ENCODE measurements at places on chromosomes 6 and 20.

- no peak for DNase-seq
These were observed 7.3 kb downstream of the SNPH start for GRCh38 chr20:1273366-1273765.

DNA sequence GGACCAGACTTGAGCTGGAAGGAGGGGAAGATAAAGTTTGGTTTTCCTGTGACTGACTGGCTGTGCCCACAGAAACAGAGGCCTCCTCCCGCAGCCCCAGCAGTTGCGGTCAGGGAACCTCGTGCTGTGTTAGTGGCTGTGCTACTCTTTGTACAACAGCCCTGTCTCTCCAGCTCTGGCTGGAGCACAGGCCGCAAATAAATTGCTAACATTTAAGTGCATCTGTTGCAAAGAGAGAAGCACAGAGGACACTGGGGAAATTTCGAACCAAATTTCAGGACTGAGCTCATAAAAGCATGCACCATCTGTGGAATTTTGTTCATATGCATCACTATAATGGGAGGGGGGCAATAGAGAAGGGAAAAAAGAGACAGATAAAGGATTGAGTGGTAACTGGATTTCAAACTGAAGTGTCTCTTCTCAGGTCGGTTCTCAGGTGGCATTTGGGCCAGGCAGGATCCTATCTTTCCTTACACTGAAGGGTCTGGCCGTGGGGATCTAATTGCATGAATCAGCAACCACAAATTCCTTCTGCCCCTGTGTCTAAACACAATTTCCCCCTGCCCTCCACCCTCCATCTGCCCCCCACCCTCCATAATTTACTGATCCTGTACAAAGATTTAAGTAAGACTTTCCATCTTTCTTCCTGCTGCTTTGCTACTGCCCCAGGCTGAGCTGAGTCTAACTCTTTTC lies 88.9 kb upstream of the ATXN1 start:
- no peak for DNase-seq

- no peak for DNase-seq
These were observed 87.5 kb upstream of the SYNDIG1 start for GRCh38 chr20:24381886-24382285.

DNA sequence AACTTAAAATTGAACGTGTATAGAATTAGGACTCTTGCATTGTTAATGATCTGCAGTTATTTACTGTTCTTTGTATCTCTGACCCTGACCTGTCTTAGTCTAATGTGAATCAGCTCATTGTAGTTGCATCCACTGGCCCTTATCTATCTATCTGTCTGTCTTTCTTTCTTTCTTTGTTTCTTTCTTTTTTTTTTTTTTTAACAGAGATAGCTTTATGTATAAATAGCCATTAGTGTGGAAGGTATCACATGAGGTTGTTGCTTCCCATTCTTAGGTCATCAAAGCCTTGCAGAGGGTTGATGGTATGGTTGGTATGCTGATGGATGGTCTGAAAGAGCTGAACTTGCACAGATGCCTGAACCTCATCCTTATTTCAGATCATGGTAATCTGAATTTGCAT lies 59.9 kb downstream of the ENPP1 start:
- no peak for DNase-seq

GRCh38 chr6:93307505-93308409 lies 111.6 kb downstream of the EPHA7 start:
- DNase-seq, result no peak

DNA sequence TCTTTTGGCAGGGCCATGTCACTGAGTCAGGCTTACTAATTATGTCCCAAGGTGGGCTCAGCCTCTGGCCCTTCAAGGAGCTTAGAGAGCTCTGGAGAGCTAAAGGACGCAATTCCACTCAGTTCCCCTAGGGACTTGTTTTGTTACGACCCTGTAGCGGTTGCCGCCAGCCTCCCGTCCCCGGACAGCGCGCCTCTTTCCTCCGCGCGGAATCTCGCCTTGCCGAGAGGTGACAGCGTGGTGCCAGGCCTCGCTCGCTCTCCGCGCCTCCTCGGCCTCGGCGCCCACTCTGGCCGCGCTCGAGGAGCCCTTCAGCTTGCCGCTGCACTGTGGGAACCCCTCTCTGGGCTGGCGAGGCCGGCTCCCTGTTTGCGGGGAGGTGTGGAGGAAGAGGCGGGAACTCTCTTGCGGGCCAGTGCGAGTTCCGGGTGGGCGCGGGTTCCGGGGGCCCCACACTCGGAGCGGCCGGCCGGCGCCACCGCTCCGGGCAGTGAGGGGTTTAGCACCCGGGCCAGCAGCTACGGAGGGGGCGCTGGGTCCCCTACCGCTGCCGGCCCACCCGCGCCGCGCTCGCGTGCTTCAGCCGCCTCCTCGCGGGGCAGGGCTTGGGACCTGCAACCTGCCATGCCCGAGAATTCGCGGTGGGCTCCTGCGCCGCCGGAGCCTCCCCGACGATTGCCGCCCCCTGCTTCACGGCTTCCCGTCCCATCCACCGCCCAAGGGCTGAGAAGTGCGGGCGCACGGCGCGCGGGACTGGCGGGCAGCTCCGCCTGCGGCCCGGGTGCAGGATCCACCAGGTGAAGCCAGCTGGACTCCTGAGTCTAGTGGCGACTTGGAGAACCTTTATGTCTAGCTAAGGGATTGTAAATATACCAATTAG lies 9.9 kb upstream of the ZNF311 start:
- no peak for DNase-seq

DNA sequence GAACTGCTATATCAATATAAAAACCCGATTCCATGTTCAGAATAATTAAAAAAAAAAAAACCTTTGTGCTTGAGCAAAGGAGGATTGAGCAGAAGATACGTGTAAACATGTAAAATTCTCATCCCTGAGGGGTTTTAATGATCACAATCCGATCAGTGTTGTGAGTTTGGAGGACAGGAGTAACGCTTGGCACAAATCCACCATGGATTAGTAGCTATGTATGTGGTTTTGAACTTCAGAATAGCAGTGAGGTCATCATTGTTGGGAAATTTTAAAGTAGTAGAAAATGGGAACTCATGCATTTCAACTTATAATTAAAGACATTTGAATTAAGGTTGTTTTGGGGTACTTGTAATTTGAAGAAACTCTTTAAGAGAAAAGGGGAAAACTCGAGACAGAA lies 203.2 kb downstream of the RPS12 start:
- no peak for DNase-seq

DNA sequence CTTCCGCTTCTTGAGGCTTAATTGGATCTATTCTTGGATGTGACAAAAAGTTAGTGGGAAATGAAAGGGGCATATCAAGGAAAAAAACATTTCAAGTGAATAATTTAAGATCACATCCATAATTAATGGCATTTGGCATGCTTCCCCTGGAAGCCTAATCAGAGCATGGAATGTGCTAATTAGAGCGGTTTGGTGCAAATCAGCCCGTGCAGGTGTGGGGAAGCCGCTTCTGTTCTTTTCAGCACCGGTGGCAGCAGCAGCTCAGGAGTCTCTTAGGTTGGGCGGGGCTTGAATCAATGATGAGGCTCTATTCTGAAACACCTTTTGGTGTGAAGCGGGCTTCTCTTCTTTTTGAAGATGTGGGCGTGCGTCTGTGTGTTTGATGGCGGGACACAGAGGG lies 301.2 kb downstream of the LRFN2 start:
- DNase-seq, result no peak

GRCh38 chr20:63378626-63379025 lies 17.5 kb upstream of the CHRNA4 start:
- no peak for DNase-seq

DNA sequence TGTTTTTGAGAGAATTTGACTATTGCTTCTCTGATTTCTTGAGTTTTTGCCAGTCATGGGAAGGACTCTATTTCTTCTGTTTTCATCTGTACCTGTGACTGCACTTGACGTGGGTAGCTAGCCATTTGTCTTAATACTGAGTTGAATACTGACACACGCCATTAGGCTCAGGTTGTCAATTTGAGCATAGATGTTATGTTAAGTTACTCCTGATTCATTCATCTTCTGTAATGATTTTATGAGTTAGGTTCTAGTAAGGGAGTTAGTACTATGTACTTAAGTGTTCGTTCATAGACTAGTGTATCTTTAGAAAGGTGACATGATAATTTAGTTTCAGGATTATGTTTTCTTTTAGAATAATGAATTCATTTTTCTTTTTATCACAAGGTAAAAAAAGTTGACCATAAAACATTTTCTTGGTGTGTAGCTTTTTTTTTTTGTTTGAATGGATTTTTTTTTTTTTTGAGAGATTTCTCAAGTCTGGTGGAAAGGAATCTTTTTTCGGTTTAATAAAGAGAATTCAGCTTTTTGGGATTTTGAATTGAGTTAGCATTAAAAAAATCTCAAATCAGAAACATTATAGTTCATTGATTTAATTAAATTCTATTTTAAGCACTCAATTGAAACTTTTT lies 1.7 kb downstream of the AFDN start:
- DNase-seq, result no peak

GRCh38 chr6:37121556-37121955 lies 48.4 kb upstream of the PIM1 start:
- no peak for DNase-seq

DNA sequence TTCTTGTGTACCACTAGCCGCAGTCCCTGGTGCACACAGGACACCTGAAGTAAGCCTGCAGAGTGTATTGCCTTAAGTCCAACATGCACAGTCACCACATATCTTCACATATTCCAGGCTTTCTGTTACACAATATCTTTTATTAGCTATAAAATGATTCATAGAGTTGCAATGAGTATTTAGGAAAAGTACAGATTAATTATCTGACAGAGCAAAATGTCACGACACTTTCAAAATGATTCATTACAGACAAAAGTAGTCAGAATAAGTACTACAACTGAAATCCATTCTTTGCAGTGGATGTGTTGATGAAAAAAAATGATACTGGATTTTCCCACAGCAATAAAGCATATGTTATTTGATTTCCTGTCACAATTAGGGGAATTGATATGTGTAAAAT lies 199.5 kb upstream of the ASCC3 start:
- no peak for DNase-seq

GRCh38 chr6:166270706-166271375 lies 37.4 kb downstream of the PRR18 start:
- DNase-seq, result no peak

DNA sequence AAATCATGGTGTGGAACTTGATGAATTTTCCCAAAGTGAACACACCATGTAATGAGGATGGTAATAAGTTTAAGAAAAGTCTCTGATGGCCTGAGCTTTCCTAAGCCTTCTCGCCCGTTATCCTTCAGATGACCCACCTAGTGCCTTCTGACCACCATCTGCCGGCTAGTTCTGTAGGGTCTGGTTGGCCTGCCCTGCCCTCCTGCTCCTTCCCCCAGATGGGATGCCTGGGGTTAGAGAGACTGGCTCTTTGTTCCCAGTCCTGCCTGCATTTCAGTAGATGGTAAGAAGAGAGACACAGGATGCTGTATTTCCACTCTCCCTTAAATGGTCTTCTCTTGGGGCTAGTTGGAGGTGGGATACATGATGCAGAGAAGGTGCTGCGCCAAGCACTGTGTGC lies 43.0 kb downstream of the TIAM2 start:
- DNase-seq, result no peak

DNA sequence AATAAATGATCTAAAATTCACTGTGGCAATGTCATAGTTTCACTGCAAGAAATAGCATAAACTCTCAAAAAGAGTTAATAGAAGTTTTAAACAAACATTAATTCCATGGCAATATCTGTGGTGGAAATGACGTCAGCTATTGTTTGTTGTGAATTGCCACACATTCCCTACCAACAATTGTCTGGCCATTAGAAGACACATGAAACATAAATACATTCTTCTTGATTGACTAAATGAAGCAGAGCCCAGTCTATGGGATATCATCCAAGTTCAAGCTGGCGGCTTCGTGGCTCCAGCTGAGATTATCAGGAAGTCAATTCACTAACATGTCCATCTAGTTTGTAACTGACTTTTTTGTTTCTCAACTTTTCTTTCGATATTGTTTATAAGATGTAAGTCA lies 369.0 kb downstream of the ARHGAP18 start:
- DNase-seq, result no peak

- no peak for DNase-seq
These were observed 2.3 kb downstream of the TFAP2C start for GRCh38 chr20:56631318-56631989.

- no peak for DNase-seq
These were observed 61.8 kb downstream of the CYB5R4 start for GRCh38 chr6:83921315-83921714.

- DNase-seq, result no peak
These were observed 96.5 kb downstream of the SYNDIG1 start for GRCh38 chr20:24565835-24566351.

DNA sequence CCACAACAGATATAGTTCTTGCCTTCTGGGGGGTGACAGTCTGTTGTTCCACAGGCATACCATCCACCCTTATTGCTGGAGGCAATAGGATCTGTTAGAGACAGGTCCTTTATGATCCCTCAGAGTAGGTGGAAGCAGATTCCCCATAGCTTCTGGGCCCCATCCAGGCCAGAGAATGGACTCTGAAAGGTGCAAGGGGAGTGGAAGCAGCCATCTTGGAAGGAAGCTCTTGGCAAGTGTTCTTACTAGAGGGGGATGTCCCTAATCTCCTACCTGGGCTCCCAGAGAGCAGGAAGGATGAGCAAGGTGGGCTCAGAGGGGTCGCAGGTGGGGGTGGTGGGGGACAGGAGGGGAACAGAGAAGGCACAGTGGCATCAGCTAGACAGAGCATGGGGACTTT lies 33.4 kb downstream of the CEBPB start:
- DNase-seq, result no peak

DNA sequence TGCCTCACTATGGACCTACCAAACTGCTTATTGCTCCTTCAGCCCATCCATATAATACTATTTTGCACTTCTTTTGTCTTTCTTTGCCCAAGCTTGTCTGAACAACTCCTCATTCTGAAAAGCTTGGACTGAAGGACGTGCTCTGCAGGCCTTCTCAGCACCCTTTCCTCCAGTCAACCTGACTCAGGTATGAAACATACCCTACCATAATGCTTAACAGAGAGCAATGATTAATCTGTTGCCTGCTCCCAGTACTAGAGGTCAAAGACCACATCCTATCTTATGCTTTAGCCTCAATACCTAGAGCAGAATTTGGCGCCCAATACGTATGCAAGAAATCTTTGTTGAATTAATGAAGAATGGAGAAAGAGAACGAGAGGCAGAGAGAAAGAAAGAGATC lies 55.2 kb downstream of the ATXN1 start:
- DNase-seq, result no peak

GRCh38 chr20:42603655-42604054 lies 586.1 kb downstream of the PTPRT start:
- DNase-seq, result no peak
